CD4-positive, alpha-beta T cell (primary cell): ENCODE measurements at places on chromosomes 11 and 22.
A peak's percentile ranks its signal among the peaks of the same experiment; 100 is the strongest.

DNA sequence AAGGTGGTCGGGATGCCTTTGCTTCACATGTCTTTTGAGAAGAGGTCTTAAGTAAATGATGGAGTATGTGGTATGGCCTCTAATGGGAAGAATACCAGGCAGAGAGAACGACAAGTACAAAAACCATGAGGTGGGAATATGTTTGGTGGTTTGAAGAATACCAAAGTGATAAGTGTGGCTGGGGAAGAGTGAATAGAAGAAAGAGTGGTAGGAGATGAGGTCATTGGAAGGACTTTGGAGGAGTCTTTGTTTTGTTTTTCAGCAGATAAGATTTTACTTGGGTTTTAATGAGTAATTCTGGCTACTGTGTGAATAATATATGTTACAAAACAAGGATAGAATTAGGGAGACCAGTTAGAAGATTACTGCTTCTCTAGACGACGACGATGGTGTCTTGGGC is 515.4 kb downstream of the RAB38 start:
- no peak for DNase-seq

- no peak for DNase-seq
Observed at GRCh38 chr11:1784761-1785650, 21.3 kb upstream of the CTSD start.

- peak; percentile 33 for DNase-seq
Observed at GRCh38 chr11:2300290-2300935, 1.3 kb downstream of the C11orf21 start.

DNA sequence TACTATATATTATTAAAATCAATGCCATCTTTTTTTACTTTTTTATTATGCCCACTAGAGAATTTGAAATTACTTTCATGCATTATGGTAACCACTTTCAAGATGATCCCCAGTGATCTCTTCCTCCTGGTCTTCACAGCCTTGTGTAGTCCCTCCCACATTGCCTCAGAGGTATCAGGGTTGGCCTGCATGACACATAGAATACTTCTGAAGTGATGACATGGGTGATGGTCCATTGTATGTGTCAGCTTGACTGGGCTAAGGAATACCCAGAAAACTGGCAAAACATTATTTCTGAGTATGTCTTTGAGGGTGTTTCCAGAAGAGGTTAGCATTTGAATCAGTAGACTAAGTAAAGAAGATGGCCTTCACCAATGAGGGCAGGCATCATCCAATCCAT is 14.2 kb upstream of the ISX start:
- no peak for DNase-seq

DNA sequence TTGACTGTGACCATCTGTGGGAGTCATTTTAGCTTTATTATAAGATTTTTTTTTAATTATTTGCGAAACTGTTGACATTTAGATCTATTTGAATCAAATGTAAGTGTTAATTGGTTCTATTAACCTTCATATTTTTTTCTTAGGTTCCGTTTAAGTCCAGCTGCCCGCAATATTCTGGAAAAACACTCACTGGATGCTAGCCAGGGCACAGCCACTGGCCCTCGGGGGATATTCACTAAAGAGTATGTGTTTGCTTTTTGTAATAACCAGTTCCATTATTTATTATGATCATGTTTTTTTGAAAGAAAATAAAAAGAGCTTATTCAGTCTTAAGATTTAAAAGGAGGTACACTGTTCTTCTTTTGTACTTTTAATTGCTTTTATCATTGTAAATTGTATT is 43.9 kb downstream of the PDHX start:
- DNase-seq = no peak

DNA sequence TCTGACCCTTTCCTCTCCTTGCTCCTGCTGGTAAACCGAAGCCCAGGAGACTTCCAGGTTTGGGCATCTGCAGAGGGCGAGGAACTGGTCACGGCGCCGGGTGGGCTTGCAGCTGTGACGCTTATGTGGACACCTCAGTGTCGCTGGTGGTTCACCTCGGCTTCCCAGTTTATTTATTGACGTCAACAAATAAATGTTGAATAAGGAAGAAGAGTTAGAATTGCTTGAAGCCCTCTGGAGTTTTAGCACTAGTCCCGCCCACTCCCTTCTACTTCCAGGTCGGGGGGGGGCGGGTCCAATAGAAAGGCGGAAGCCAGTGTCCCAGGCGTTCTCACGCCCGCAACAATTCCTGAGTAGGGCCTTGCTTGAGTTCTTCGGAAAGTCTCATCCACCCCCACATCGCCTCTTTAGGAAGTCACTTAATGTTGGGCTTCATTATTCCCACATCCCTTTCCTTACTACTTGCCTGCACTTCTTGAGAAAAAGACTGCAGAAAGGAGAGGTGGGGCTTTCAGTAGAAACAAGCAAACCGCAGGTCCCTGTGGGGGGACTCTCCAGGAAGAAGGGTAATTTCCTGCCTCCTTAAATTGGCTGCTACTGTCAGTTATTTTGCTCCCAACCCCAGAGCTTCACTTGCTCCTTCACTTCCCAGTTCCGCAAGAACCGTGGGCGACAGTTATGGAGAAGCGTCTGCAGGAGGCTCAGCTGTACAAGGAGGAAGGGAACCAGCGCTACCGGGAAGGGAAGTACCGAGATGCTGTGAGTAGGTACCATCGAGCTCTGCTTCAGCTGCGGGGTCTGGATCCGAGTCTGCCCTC is at the start of gene TTC9C:
Gene TTC9C (plus strand): TSS at position 316 of the 818 bp plus-strand sequence. CDS start 363 bp downstream, at position 679.
- peak; percentile 92 for DNase-seq

GRCh38 chr11:115302946-115303703 is 201.1 kb downstream of the CADM1 start:
- no peak for DNase-seq

DNA sequence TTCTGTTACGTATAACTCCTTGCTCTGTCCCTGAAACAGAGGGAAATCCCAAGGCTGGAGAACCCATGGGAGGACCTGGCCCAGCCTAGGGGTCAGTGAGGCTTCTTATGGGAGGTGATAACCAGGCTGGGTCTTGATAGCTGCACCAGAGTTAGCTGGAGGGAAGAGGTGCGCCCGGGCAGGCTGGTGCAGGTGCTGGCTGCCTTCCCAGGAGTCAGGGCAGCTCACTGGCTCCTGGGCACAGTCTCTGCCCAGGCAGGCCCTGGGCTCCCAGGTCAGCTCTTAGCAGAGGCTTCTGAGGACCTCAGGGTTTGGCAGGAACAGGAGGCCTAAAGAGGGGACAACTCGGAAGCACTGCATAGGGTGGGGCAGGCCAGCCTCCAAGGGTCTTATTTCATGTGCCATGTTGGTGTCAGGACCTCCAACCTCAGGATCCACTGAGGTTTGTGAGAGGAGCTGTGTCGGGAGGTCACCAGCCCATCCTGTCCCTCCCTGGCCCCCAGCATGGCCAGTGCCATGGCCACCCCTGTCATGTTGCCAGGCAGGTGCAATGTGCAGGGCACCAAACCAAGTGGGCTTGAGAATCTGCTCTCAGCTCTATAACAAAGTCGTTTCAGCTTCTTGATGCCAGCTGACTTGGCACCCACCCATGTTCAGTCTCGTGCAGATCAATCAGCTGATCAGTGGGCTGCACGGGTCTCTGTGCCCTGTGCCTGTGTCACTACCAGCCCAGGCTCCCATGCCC is 20.5 kb upstream of the CELSR1 start:
- no peak for DNase-seq

DNA sequence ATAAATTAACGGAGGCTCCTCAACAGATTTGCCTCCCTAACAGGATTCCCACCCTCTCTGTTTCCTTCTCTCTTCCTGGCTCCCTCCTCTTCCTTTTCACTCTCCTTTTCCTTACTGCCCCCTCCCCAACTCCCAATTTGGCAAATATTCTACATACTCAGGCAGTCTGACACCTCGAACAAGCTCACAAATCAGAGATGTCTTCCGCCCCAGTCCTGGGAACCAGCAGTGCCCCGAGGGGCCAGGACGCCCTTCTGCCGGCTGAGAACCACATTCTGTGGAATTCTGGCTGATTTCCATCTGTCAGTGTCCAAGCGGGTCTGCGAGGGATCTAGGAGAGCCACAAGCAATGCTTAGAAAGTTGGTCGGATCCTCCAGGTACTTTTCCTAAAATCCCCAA is 94.0 kb downstream of the NTM start:
- no peak for DNase-seq

GRCh38 chr11:88383447-88383846 is 45.9 kb upstream of the CTSC start:
- DNase-seq = no peak

DNA sequence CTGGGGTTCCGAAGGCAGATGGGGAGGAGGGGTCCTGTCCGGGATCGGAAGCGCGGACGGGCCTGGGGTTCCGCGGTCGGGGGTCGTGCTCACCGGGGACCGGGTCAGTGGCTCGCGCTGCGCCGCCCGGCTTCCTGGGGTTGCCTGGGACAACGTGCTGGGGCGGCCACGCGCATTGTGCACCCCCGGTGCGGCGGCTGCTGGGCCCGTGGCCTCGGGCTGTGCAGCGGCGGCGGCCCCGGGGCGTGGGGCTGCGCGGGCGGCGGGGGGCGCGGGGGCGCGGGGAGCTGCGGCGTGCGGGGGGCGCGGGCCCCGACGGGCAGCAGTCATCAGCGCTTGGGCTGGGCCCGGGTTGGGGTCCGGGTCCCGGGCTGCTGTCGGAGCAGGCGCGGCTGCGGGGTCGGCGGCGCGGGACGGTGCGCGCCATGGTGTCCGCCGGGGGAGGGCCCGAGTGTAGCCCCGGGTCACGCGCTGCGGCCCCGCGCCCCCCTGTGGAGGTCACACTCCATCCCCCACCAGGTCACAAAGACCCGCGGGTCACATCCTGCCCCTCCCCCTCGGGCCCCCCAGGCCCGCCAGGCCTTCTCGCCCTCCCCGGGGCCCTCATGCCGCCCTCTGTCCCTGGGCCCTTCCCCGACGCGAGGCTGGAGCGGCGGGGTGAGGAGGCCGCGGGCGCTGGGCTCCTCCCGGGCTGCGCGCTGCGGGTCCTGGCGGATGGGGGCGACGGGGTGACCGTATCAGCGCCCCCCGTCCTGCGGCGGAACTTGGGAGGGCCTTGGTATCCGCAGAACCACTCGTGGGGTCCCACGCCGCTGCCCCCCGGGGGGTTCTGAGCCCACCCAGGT is at the start of gene TTLL8:
Gene TTLL8 (minus strand): TSS at position 238 of the 845 bp plus-strand sequence.
- peak; percentile 21 for DNase-seq

DNA sequence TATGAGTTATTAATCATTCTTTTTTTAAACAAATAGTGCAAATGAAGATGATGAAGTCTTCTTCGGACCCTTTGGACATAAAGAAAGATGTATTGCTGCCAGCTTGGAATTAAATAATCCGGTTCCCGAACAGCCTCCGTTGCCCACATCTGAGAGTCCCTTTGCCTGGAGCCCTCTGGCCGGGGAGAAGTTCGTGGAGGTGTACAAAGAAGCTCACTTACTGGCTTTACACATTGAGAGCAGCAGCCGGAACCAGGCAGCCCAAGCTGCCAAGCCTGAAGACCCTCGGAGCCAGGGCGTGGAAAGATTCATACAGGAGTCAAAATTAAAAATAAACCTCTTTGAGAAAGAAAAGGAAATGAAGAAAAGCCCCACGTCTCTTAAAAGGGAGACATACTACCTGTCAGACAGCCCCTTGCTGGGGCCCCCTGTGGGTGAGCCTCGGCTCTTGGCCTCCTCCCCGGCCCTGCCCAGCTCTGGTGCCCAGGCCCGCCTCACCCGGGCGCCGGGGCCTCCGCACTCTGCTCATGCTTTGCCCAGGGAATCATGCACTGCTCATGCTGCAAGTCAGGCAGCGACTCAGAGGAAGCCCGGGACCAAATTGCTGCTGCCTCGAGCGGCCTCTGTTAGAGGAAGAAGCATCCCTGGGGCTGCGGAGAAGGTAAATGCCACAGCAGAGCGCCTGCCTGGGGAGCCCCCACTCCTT is 11.8 kb downstream of the GTSE1 start:
- no peak for DNase-seq

DNA sequence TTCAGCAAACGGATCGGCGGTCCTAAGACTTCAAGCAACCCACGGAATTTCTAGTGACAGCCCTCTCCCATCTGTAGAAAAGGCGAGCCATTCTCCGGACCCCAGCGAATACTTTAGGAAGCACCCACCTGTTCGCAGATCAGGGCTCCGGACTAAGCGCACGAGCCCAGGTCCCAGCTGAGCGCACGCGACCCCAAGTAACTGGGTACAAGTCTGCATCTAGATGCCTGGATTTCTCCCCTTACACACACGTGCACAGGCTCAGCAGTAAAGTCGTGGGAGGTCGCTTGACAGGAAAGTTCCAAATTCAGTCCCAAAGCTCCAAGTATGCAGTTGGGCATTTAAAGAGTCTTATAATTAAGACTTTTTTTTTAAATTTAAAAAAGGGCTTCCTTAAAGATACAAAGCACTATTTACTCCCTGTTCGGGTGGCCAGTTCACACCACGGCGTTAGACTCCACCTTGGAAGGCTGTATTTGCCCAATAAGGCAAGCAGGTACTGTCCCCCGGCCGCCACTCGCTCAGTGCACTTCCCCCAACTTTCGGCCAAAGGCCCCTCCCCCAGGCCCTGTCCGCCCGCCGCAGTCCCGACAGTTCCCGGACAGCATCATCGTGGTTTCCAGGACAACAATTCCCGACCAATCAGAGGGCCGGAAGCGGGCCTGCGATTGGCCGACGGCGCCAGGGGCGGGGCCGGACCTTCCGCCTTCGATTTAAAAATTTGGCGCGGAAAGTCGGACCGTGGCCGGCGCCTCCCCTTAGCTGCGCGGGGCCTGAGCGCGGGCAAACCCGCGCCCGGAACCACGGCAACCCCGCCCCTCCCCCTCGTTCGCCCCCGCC is at the start of gene E2F8:
Gene E2F8 (minus strand): TSS at position 526 of the 840 bp plus-strand sequence. CDS start 824 bp downstream, outside the sequence.
- DNase-seq = peak; percentile 88

- DNase-seq = peak; percentile 18
Observed at GRCh38 chr11:11987503-11988022, 20.9 kb downstream of the DKK3 start.

GRCh38 chr22:41561788-41562187 is 978 bp downstream of the CSDC2 start:
- DNase-seq = no peak

- no peak for DNase-seq
Observed at GRCh38 chr11:113992459-113993110, 17.7 kb downstream of the HTR3A start.

DNA sequence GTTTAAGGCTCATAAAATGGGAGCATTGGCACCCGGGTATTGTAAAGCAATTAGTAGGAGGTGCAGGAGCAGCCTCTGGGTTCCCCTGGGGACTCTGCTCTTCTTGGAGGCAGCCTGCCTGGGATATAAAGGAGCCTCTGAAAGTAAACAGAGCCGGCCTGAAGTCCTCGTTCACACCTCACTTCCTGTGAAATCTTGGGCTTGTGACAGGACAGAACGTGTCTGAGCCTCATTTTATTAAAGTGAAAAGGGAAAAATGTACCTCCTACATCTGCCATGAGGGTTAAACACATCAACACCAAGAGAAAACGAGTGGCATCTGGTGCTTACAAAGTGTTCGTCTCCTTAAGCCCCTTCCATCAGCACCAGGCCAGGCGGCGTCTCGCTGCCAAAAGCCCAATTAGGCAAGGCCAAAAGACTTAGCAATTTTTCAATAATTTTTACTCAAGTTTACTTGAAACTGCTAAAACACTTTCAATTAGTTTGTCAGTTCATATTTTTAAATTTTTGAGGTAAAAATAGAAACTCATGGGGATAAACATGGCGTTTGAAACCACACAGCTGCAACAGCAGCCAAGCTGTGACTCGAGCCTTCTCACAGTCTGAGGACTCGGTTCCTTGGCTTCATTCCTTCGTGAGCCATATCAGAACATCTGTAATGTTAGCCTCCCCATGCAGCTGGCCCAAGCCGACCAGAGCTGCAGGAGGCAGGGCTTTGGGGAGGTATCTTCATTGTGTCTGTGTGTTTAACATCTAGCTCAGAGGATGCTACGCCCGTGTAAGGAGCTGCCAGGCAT is 33.6 kb downstream of the MAP6 start:
- no peak for DNase-seq

- DNase-seq = no peak
Observed at GRCh38 chr11:80844110-80844819, 1403.4 kb upstream of the TENM4 start.

- no peak for DNase-seq
Observed at GRCh38 chr11:119509969-119510401, 87.0 kb upstream of the THY1 start.
